ENCODE measurements at places on chromosomes 4 and X. TPM values are rescaled to one million over a fixed set of nuclear protein-coding genes. Genes with fewer than 3 reads are reported as not detected.

- no peak for DNase-seq
Measured at GRCh38 chr4:43898836-43899235, 549.8 kb downstream of the KCTD8 start.

- DNase-seq = no peak
Measured at GRCh38 chr4:128854433-128854832, 44.9 kb downstream of the JADE1 start.

DNA sequence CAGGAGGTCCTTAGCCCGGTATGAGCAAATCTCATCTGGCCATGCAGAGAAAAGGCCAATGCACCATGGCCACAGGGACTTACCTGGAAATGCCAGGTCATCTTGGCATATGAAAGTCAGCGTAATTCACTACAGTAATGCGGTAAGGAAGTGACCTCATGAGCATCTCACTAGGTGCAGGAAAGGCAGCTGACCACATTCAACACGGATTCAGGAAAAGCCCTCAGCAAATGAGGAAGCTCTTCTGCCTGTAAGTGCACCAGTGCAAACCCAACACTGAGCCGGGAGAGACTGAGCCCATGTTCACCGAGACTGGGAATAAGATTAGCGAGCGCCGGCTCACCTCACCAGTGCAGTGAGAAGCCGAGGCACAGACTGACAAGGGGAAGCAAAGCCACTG, 23.7 kb downstream of the LRPAP1 start:
- no peak for DNase-seq

DNA sequence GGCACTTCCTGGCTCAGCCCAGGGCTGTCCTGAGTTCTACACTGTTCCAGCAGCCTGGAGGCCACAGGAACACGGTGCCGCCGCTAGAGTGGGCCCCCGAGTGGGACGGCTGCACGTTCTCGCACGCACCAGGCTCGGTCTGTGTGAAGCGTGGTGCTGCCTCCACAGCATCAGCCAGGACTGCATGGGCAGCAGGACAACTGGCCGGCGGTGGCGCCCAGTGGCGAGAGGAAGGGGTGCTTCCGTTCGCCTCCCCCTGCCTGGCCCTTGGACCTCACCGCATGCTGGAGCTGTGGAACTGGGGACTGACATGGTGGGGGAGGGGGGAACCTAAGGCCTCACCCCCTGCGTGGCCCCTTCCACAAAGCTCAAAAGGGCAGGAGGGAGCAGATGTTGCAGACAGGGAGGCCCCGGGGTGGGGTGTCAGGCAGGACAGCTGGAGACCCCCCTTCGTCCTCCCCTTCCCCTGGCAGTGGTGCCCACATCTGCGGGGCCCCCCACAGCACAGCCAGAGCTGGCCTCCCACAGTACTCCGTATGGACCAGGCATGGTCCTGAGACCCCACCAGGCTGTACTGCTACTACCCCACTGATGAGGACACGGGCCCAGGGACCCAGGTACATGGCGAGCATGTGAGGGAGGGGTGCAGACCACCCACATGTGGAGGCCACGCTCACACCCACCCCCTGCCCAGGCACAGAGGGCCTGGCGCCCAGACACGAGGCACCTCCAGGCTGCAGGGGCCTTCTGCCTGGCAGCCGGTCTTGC, 58.5 kb downstream of the ACOX3 start:
- peak; percentile 70 for DNase-seq

DNA sequence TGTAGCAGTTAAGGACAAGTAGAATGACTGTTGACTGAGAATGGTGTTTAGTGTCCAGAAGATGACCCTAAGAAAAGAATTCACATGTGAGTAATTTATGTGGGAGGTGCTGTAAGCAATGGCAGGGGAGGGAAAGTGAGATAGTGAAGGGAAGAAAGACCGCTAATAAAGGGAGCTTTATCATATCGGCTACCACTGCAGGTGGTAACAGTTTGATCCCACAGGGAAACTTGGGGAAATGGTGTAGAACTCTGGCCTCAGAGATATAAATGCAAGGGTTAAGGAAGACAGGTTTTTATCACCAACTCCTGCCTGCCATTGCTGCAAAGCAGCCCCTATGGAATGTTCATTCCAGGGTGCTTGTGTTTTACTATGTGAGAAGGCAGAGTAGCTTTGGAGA, 489.6 kb downstream of the STPG2 start:
- no peak for DNase-seq

GRCh38 chr4:67765928-67766327, 11.7 kb upstream of the GNRHR start:
- DNase-seq = no peak

GRCh38 chrX:139826065-139827044, 106.5 kb downstream of the ATP11C start:
- DNase-seq = no peak

- no peak for DNase-seq
Measured at GRCh38 chr4:169975838-169976796, 50.1 kb downstream of the MFAP3L start.

GRCh38 chrX:18272222-18272621, 51.5 kb upstream of the BEND2 start:
- no peak for DNase-seq

The AP1S2 gene
- 47.0 TPM for total RNA-seq

The SEC24B gene
- 33.9 TPM for total RNA-seq

The RPA4 gene
- 1.4 TPM for total RNA-seq

The RTL9 gene
- total RNA-seq = 0.28 TPM

The LRP2BP gene
- 1.2 TPM for total RNA-seq

The UCHL1 gene
- total RNA-seq = 22.1 TPM

Data from posterior vena cava (tissue), 2 donors.